ENCODE measurements at places on chromosomes 7 and 10.

- DNase-seq = no peak
These were observed 93.2 kb upstream of the KIF5B start for GRCh38 chr10:32149252-32149955.

DNA sequence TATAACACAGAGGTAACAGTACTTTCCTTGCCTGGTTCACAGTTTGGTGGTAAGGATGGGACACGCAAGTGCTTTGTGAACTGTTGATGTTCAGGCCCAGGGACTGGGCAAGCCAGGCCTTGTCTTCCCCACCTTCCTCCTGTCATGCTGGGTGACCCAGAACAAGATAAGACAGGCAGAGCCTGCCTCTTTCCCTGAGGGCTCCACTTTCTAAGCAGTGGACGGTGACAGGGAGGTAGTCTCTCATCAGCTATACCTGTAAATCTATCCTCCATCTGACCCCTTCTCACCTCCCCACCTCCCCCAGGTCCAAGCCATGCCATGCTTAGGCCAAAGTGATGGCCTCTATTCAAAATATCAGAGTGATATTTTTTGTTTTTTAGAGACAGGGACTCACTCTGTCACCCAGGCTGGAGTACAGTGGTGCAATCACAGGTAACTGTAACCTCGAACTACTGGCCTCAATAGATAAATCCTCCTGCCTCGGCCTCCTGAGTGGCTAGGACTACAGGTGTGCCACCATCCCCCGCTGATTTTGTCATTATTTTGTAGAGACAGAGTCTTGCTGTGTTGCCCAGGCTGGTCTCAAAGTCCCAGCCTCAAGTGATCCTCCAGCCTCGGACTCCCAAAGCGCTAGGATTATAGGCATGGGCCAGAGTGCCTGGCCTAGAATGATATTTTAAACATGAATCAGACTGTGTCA, 42.8 kb downstream of the PDLIM1 start:
- no peak for DNase-seq

- DNase-seq = no peak
These were observed 292.5 kb downstream of the TCERG1L start for GRCh38 chr10:131018886-131019500.

DNA sequence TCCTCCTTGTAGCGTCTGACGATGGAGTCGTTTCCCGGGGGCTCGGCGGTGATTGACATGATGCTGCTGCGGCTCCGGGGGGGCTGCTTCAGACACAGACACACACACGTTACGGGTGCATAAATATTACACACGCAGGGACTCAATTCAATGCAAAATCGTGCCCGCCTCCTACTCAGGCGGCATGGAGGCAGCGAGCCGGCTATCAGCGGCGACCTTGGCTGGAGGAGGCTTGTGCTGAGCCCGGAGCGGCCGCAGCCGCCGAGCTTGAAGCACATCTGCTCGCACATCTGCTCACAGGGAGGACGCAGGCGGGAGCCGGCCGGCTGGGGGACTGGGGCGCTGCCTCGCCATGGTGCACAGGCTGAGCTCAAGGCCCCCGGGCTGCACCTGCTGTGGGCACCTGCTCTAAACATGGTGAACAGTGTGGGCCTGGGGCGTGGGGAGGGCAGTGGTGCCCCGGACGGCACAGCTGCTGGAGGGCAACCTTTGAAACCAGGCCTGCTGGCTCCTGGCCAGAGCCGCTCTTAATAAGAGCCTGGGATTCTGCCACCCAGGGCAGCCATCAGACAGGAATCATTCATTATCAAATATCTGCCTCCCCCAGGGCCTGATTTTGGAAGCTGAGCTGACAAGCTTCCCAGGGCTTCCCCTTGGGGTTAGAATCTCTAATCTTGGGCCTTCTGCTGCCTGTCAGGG, 84.7 kb upstream of the GNA12 start:
- no peak for DNase-seq

- DNase-seq = no peak
These were observed 85.8 kb downstream of the CALD1 start for GRCh38 chr7:134865001-134865845.
